ENCODE measurements at places on chromosomes 13 and 19.

GRCh38 chr13:35309706-35310105, 166.8 kb downstream of the MAB21L1 start:
- no peak for DNase-seq

GRCh38 chr13:113548171-113548641, 36.3 kb upstream of the TFDP1 start:
- no peak for DNase-seq

- no peak for DNase-seq
Observed at GRCh38 chr13:22861958-22862466, 318.8 kb upstream of the SGCG start.

- no peak for DNase-seq
Observed at GRCh38 chr19:29526730-29527499, 1.1 kb downstream of the VSTM2B start.

GRCh38 chr19:46644720-46645119, 8.7 kb upstream of the GNG8 start:
- no peak for DNase-seq

GRCh38 chr19:18282788-18283141, 1.3 kb upstream of the JUND start:
- DNase-seq, result no peak

DNA sequence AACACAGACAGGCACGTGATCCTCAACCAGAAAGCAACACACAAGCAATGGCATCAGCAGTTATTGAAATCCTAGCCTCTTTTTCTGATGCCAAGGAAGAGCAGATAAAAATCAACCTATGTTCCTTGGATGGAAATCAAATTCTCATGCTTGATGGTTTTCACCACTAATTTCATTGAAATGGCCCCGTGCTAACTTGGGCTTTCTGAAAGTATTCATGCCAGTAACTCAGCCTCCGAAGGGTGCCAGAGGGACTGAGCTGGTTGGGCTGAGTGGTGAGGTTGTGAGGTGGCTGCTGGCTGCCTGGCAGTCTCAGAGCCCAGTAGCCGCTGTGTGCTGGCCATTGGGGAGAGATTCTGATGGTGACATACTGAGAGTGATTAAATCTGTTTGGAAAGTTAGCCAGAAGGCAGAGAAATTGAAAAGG, 309.3 kb downstream of the DCT start:
- no peak for DNase-seq

- DNase-seq, result no peak
Observed at GRCh38 chr19:6682607-6683128, 12.7 kb upstream of the TNFSF14 start.

DNA sequence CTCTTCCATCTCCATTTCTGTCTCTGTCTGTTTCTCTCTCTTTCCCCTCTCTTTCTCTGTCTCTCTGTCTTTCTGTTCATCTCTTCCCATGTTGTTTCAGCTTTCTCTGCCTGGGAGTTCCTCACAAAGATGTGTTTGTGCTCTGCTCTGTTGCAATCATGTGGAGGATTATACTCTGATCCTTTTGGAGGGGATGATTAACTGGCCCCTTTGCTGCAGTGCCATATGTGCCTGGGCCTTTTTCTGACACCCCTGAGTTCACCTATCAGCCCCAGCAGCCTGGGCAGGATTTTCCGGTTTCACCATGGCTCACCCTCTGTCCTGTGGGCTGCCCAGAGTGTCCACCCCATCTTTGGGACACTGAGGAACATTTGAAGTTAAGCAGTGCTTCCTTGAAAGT, 9.0 kb upstream of the TEX26 start:
- no peak for DNase-seq

DNA sequence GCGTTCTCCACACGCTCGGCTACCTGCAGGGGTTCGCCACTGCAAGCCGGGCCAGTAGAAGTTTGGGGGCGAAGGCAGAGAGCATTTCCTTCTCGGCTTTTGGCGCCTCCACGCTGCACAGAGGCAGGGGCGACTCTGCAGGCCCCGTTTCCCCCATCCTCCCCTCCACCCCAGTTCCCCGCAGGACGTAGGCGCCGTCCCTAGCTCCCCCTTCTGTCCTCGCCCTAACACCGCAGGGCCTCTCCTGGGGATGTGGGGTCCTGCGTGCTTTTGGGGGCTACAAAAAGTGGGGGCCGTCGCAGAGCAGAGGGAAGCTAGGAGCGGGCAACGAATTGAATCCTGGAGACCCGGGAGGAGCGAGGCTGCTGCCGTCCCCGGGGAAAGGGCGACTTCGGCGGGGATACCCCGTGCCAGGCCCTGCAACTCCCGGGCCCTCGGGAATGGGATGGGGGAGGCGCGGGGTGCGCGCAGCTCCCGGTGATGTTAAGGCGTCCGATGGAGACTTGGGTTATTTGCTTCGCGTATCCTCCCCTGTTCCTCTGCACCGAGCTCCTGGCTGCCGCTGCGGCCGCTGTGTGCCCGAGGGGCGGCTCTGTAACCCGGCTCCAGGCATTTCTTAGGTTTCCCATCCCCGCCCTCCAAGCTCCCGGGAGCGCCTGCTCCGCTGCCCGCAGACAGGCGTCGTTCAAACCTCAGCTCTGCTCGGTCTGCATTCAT, 255.9 kb upstream of the SOX21 start:
- DNase-seq, result no peak

All from CD4-positive, CD25-positive, alpha-beta regulatory T cell (primary cell).